ENCODE measurements at places on chromosomes 2 and 18.

DNA sequence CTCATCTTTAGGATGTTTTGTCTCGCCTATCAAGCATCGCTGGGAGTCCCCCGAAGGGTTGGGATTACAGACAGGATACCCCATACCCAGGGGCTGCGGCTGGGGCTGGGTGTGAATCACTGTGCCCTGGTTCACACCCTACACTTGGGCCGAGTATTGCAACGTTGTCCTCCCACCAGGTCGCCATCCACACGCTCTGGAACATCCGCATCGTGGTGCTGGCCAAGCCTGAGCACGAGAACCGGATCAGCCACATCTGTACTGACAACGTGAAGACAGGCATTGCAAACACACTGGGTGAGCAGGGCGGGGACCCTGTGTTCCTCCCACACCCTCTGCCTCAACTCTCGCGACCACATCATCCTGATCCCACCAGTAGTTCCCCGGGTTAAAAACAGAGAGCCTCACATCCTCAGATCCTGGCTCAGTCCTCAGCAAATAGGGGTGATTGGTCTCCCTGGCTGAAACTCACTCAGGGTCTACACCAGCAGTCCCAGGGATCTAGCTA lies 87.3 kb upstream of the ATG16L1 start:
- no peak for DNase-seq

DNA sequence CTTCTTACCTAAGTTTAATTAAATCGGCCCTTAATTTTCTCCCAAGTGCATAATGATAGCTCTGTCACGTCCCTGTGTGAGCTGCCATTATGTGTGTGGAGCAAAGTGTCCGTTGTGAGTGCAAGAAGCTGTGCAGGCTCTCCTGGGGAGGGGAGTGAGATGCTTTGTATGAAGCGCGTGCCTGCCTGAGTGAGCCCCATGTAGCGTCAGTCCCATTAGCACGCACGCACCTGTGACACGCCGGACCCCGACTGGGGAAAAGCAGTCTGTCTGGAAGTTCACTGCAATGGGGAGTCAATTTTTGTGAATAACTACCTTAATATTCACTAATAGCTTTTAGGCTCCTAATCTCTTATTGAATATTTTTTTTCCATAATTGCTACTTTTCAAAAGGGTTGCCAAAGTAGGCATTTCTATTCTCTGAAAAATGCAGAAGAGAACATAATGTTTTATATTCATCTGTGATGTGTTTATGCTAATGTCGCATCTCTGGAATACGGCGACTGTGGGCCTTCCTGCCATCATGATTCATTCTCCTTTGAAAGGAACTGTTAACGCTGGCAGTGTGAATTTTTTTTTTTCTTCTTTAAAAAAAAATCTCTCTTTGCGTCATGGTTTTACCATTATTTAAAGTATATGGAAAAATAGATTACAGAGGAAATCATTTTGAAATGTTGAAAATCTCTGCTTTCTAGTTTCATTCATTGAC lies 157.7 kb downstream of the COL4A4 start:
- DNase-seq: peak; percentile 40

DNA sequence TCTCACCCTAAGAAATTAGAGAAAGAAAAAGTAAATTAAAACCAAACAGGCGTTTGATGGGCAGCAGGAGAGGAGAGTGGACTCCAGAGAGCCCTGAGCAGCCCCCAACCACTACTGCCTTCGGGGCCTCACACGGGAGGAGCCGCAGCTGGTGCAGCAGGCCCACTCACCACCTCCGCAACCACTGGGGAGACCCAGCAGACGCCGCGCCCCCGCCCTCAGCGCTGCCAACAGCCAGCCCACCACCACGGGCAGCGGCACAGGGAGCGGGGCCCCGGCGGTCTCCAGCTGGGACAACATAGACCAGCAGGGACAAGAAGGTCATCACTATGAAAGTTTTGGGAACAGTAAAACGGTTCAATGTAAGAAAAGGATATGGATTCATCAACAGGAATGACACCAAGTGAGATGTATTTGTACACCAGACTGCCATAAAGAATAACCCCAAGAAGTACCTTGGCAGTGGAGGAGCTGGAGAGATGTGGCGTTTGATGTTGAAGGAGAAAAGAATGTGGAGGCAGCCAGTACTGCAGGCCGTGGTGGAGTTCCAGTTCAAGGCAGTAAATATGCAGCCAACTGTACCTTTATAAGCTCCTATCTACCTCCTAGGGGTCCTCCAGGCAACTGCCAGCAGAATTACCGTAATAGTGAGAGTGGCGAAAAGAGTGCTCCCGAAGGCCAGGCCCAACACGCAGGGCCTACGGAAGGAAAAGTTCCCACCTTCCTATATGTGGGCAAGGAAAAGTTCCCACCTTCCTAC lies 76.5 kb downstream of the OLA1 start:
- DNase-seq: no peak

DNA sequence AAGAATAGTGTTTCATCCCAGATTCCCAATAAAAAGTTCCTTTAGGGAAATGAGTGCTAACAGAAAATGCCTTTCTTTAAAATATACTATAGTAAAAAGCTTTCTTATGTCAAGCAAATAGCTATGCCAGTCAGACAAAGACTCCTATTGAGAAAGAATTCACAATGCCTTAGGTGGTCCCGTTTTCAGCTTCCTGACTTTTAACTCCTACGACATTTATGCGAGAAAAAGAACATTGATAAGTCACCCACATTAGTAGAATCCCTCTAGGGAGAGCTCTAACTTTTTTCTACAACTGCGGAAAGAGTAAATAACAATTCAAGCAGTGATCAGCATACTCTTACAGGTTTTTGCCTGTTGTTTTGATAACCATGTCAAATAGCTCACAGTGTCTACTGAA lies 750.8 kb upstream of the ACVR2A start:
- no peak for DNase-seq

GRCh38 chr2:205527801-205528200 lies 154.5 kb upstream of the NRP2 start:
- no peak for DNase-seq

DNA sequence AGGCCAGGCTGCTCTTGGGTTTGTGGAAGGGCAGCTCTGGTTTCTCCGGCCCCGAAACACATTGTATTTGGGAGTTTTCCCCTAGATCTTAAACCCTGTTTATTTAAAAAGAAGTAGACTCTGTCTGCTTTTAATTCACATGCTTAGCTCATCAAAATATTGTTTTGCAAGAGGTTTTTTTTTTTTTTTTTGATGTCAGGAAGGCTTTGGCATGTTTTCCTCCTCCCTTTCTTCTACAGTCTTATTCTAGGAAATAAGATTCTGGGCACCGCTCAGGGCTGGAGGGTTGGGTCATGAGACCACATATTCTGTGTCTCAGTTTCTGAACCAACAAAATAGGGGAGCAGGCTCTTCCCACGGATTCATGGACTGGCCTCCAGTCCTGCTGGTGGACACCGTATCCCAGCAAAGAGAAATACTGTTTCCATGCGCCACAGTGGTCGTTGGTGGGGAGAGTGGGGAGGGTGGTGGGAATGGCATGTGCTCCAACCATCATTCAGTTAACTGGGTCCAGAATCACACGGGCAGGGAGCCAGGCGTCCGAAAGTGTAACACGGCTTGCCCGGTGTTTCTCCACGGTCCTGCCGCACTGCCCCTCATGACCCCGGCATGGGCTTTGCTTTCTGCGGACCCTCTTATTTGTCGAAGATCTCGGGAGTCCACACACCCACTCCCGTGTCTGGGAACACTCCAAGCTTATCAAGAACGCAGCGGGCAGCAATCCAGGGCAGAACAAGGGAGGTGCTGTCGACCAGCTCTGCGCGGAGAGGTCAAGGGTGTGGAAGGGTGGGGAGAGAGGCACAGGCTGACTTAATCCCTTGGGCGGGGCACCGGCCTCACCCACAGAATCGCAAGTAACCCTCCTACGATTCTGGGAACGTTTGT lies 176.7 kb downstream of the GLI2 start:
- DNase-seq: no peak
